ENCODE measurements at places on chromosomes 2 and 18. TPM values are rescaled to one million over a fixed set of nuclear protein-coding genes. Genes with fewer than 3 reads are reported as not detected.

Gene KIF1A
- 4.4 TPM for total RNA-seq

Gene PLA2R1
- total RNA-seq: 20.5 TPM

Gene EVX2
- total RNA-seq: not detected

Gene BMP10
- total RNA-seq: not detected

Gene OXER1
- 1.0 TPM for total RNA-seq

Gene RBFA
- total RNA-seq: 20.0 TPM

DNA sequence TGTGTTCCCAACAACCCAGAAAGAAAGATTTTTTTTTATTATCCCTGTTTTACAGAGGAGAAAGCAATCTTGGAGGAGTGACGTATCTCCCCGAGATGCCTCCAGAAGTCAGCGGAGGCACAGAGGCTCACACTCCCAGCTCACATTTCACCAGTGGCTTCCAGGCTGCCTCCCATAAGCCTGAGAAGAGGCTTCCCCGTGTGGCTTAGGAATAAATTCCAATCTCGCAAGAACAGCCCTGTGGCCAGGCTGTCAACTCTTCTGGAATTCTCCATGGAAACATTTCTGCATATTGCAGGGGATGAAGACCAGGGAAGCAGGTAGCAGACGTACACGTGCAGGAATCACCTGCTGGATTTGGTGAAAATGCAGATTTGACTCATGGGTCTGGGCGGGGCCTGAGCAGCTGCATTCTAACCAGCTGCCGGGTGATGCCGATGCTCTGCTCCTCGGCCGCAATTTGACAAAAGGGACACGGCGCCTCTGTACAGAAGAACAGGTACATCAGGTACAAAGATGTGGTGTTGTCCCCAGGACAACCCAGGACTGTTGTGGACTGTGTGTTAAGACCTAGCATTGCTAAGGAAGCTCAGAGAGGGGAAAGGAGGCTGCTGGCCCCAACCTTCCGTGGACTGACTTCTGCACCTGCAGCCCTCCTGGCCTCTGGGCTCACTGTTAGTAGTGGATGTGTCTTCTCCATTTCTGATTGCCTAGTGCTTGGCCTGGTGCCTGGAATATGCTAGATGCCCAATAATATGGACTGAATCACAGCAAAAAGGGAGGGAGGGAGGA lies 114.2 kb upstream of the ID2 start:
- DNase-seq: no peak

DNA sequence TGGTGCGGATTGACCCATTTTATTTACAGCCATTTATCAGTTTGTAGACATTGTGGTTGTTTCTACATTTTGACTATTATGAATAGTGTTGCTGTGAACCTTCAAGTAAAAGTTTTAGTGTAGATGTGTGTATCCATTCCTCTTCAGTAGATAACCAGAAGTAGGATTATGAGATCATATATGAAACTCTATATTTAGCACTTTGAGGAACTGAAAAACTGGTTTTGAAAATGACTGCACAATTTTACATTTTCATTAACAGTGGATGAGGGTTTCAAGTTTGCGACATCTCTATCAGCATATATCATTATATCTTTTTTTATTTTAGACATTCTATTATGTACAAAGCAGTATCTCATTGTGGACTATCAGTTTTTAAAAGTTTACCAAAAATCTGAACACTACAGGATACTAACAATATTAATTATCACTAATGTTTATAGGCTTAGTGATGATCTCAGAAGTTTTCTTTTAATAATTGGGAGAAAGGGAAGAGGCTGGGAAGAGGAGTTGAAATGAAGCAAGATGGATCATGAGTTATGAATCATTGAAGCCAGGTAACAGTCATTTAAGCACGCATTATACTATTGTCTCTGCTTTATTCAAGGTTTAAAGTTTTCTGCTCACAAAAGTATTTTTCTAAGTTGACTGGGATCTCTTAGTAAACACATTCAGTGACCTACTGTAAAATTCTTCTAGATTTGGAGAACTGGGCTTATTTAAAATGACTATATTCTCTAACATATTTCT lies 329.0 kb upstream of the LRATD1 start:
- DNase-seq: no peak

- DNase-seq: no peak
These were observed 484.3 kb downstream of the THSD7B start for GRCh38 chr2:137249463-137250130.

- DNase-seq: no peak
These were observed 448.3 kb downstream of the CDH2 start for GRCh38 chr18:27728659-27729058.

DNA sequence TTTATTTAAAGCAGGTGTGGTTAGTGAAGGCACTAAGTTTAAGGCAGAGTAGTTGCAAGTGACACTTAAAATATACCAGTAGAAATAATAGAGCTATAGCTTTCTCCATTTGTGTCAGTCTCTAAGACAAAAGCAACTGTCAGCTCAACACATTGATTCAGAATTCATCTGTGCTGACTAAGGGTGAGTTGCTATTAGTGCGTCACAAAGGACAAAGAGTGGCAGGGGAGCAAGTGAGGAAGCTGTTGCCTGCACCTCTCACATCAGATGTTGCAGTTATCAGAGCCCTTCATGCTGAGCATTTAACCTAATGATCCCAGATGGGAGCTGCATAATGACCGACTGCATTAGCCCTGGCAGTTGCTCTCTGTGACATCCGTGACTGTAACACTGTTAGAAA lies 138.6 kb downstream of the DTNA start:
- DNase-seq: no peak

DNA sequence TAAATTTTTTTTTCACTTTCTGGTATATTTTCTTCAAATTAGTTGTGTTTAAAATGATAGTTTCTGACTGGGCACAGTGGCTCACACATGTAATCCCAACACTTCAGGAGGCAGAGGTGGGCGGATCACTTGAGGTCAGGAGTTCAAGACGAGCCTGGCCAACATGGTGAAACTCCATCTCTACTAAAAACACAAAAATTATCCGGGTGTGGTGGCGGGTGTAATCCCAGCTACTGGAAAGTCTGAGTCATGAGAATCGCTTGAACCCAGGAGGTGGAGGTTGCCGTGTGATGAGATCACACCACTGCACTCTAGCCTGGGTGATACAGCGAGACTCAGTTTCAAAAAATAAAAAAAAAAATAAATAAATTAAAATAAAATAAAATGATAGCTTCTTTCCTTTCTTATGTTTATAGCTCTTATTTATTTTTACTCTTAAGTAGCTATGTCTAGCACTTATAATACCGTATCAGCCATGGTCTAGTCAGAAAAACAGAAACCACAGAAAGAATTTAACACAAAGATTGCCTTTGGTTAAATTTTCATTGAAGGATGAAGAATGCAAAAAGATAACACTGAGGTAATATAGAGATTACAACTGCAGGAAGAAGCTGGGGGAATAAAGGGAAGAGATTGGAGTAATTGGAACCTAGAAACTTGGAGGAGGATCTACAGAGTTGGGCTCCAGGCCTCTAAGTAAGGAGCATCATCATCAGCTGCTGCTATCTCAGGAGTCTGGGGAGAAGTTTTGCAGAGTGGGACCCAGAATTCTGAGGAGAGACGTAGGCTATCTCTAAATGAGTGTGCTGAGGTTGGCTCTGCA lies 54.7 kb upstream of the MBOAT2 start:
- no peak for DNase-seq
